ENCODE measurements at places on chromosomes 6 and 20.

- no peak for DNase-seq
Observed at GRCh38 chr20:34675993-34676641, 775 bp downstream of the PIGU start.

- DNase-seq = no peak
Observed at GRCh38 chr20:21179757-21180156, 53.9 kb downstream of the KIZ start.

DNA sequence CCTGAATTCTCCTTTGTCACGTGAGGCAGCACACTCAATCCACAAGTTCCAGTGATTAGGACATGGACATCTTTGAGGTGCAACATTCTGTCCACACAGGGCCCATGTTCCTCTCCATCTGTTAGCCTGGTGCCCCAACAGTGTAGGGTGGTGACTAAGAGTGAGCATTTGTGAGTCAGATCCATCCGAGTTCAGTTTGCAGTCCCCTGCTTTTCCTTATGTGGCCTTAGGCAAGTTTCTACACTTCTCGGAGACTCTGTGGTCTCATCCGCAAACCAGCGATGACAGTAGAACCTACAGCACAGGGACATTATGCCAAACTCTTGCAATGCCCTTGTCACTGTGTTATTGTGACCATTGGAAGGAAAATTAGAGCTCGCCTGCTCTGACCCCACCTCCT lies 178.7 kb upstream of the CDH4 start:
- no peak for DNase-seq

GRCh38 chr6:8953310-8953709 lies 518.0 kb upstream of the SLC35B3 start:
- DNase-seq = no peak

DNA sequence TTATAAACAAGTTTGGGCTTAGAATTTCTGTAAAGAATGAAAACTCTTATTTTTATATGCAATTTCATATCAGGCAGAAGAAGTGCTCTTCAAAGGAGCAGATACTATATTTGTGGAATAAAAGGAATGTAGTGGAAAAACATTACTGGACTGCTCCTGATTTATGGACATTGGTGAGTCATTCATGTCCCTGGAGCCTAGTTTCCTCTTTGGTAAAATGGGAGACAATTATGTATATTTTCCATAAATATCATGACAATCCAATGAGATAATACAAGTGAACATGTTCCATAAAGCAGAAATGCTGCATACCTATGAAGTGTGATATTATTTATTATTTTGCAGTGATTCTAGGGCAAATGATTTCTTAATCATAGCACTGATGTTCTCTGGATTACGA lies 445.8 kb upstream of the CITED2 start:
- DNase-seq = no peak

DNA sequence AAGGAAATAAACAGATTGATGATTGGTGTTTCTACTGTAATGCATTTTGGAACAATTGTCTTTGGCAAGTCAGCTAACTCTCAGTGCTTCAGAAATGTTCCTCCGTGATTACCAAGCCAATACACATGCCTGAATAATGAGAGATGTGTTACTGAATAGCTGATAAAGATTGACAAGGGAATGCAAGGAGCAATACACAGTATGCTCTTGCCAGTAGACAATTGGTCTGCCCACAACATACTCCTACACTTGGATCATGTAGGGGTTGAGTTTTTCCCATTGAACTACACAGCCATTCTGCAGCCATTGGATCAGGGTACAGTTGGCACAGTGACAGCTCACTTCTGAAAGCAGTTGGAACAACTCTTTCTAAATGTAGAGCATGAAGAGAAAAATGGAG lies 5.6 kb upstream of the GJB7 start:
- DNase-seq = no peak

- no peak for DNase-seq
Observed at GRCh38 chr20:24754691-24755090, 194.4 kb upstream of the CST7 start.

DNA sequence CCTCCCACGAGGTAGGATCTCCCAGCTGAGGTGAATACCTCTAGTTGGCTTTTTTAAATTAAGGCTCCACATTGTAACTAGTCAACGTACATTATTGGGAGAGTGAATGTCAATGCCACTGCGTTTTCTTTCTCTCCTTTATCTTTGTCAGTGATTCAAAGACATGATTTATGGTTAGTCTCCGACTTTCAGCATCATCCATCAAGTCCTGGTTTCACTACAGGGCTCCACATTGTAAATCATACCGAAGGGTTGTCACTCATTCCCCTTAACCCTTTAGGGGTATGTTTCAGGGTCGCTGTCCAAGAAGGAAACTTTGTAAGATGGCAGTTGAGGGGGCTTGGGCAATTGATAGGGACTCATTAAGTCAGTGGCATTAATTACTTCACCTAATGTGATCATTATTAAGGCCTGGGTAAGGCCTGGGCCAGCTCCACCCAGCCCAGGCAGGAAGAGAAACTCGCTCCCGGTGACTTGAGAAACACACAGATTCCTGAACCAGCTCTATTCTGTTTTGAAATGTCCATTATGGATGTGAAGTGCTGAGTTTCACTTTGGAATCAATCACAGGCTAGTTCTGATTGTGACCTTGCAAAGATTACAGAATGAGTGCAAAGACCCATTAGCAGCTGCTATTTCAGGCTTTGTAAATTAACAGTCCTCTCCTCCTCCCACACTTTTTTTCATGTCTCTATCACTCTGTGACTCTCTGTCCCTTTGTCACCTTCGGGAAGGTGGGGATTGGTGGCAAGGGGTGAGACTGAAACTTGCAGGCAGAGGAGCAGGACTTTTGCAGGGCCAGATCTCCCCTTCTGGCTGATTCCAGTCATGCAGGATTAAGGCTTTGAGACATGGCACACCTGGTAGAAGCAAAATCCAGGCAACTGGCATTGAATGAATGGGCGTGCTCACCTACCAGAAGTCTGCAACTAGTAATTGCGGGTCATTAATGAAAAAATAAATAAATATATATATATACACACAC lies 222.4 kb downstream of the TSHZ2 start:
- no peak for DNase-seq

GRCh38 chr6:159004592-159004991 lies 4.6 kb upstream of the RSPH3 start:
- DNase-seq = no peak

DNA sequence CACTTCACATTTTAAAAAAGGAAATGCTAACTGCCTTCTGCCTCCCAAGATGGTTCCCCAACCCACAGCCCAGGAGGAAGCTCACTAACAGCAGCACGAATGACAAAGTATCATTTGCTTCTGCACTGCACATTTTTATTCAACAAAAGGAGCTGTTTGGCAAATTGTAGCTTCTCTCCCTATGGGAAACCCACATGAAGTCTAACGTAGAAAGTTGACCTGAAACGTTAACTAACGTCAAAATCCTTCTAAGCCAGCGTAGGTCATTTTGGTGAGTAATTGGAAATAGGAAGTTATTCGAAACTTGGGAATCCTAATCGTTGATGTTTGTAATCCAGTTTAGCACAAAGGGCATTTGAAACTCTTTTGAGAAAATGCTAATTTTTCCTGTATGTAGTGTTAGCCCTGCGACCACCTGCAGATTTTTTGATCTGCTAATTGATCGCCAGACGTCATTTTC lies 2.9 kb downstream of the SALL4 start:
- DNase-seq = no peak

GRCh38 chr6:69609836-69610472 lies 186.9 kb downstream of the LMBRD1 start:
- DNase-seq = no peak

GRCh38 chr6:99014061-99014460 lies 66.3 kb upstream of the FBXL4 start:
- DNase-seq = no peak

GRCh38 chr6:11538052-11538818 lies 686 bp downstream of the TMEM170B start:
- peak; percentile 7 for DNase-seq

DNA sequence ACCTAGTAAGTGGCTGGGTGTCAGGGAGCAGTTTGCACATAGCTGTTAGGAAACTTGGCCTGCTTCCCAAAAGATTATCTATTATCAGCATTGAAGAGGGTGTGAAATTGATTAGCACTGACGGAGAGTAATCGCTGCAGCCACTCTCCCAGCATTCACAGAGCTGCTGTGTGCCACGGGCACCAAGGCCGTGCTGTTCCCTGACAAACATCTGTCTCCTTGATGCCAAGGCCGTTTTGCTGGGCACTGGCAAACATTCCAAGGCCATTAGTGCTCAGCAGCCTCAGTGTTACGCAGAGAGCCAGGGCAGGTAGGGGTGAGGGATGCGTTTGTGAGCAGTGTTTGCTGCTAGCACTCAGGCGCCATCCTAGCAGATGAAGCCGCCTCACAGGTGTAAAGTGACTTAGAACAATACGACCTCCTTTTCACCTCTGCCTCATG lies 57.7 kb upstream of the VSTM2L start:
- no peak for DNase-seq

DNA sequence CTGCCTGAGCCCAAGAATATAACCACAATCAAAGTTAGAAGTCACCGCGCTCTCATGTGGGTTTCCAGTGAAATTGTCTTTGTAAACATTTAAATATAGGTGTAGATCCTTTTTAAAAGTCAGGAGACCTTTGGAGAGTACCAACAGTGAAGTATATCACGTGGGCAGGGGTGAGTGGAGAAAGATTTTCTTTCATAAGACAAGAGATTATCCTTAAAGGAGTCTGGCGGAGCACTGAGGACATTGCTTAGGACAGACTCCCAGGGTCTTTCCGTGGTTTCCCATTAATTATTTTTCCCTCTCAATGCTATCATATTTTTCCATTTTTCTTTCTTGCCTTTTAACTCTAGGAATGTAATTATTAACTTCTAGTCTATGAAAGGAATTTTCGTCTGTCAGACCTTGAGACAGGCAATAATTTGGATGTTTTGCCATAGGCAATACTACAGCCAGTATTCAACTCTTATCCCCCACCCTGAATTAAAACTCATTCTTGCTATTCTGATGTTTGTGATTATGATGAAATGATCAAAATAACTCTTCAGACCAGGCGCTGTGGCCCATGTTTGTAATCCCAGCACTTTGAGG lies 31.4 kb downstream of the DCBLD1 start:
- DNase-seq = no peak
